ENCODE measurements at places on chromosomes 7 and 10.

GRCh38 chr10:44706745-44707144 is 204.4 kb upstream of the TMEM72 start:
- peak; percentile 56 for DNase-seq

GRCh38 chr10:28970231-28970630 is 292.9 kb downstream of the BAMBI start:
- no peak for DNase-seq

DNA sequence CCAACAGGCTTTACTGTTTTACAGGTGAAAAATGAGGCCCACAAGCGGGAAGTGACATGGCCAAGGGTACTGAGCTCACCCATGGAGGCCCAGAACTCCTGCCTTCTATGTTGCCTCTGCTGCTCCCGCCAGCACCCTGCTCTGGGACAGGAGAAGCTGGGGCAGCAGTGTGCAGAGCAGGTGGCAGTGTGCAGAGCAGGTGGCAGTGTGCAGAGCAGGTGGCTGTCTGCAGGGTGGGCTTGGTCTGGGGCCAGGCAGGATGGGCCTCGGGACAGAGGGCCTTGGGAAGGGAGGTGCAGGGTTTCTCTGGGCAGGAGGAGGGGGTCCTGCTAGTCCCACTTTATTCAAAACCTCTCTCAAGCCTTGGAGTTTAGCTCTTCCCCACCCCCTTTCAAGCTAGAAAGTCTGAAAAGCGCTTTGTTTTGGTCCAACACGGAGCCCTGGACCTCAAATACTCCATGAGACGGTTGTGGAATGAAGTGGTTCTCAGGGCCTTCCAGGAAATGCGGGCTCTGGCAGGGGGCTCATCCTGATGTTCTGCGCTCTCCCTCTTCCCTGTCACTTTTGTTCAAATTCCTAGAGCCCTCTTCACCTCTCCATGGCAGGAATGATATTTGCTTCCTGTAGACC is 26.8 kb downstream of the TSPAN15 start:
- DNase-seq = no peak

DNA sequence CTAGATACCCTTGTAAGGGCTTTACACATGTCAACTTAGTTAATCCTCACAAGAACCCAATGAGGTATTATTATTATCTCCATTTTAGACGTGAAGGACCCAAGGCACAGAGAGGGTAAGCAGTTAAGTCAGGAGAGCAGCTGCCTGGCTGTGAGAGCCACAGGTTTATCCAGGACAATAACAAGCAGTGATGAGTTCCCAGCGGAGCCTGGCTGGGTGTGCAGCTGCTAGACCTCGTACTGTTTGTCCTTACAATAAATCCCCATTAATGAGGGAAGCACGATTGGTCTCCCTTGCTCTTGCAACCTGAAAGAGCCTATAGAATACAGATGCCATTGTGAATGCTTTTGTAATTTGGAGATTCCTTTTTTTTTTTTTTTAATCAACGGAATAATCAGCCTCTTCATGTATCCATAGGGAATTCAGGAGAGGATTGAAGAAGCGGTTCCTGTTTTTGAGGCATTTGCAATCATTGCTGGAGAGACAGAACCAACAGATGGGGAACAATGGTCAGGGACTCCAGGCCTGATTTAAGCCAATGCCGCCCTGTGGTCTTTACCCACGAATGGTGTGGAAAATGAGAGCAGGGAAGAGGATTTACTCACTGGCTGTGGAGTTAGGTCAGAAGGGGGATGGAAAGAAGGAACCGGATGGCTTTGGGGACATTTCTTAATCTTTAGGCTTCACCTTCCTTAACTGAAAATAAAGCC is 12.3 kb upstream of the ASB4 start:
- no peak for DNase-seq

DNA sequence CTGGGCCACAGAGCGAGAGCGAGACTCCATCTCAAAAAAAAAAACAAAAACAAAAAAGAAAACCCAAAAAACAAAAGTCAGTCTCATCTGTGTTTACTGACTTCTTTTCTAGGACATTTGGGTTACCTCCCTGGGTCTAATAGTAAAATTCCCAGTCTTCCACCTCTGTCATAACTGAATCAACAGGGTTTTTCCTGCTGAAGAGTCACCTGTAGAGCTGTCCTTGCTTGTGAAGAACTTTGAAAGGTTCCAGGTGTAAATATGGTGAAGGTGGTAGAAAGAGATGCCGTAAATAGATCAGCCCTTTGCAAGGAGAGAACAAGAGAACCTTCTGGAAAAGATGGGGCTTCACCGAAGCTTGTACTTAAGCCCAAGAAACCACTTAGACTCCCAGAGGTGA is 112.7 kb upstream of the BTBD16 start:
- no peak for DNase-seq
